ENCODE measurements at places on chromosomes 12 and 14.

DNA sequence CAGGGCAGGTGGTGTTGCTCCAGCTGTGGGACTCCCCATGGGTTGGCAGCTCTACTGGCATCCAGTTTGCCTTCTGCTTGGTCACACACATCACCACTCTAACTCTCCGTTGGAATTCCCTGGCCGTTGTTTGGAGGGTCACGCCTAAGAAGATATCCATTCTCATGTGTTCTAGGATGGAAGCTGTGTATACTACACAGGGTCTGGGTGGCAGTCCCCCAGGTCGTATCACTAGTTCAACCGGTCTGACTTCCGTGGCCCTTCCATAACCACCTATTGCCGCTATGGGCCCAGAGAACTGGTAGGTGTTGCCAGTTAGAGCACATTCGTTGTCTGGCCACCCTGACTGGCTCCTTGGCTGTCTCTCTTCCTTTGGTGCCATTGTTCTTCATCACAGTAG lies 456.3 kb downstream of the TMEM121 start:
- no peak for DNase-seq

GRCh38 chr12:46376579-46376978 lies 4.0 kb upstream of the SLC38A2 start:
- DNase-seq, result no peak

GRCh38 chr12:10082117-10082874 lies 16.5 kb downstream of the CLEC1A start:
- no peak for DNase-seq

DNA sequence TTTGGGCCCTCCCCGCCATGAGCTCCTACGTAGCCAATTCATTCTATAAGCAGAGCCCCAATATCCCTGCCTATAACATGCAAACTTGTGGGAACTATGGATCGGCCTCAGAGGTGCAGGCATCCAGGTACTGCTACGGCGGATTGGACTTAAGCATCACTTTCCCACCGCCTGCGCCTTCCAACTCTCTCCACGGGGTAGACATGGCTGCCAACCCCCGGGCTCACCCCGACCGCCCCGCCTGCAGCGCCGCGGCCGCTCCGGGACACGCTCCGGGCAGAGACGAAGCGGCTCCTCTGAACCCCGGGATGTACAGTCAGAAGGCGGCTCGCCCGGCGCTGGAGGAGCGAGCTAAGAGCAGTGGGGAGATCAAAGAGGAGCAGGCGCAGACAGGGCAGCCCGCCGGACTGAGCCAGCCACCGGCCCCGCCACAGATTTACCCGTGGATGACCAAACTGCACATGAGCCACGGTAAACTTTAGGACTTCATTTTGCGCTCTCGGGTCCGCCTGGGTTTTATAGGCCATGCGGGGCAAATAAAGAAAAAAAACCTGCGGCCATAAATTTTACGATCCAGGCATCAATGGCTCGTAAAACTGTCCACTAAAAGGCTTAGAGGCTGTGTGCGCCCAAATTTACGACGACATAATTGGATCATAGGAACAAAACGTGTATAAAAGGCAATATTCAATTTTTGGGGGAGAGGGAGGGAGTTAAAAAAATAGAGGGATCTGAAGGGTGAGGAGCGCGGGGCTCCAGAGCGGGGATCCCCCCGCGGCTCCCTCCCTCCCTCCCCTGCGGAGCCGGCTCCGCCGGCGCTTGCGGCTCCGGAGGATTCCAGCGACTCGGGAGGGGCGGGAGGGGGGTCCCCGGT lies 493 bp downstream of the HOXC5 start:
- DNase-seq, result no peak

GRCh38 chr12:96053476-96054243 lies 18.3 kb upstream of the LTA4H start:
- DNase-seq, result no peak

DNA sequence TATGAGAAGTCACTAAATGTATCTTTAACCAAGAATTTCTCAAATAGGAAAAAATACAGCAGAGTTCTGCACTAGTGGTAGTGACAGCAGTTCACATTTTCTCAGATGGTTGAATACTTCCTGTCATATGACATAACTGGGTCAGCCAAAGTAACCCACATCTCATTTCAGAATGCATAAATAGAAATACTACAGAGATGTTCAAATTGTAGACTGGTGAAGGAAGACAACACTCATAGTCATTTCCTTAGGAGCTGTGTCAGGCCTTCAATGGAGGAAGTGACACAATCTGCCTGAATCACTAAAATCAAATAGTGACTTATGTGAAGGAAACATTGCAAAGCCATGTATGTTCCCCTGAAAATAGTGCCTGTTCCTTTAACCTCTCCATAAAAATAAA lies 32.4 kb downstream of the FERMT2 start:
- no peak for DNase-seq

DNA sequence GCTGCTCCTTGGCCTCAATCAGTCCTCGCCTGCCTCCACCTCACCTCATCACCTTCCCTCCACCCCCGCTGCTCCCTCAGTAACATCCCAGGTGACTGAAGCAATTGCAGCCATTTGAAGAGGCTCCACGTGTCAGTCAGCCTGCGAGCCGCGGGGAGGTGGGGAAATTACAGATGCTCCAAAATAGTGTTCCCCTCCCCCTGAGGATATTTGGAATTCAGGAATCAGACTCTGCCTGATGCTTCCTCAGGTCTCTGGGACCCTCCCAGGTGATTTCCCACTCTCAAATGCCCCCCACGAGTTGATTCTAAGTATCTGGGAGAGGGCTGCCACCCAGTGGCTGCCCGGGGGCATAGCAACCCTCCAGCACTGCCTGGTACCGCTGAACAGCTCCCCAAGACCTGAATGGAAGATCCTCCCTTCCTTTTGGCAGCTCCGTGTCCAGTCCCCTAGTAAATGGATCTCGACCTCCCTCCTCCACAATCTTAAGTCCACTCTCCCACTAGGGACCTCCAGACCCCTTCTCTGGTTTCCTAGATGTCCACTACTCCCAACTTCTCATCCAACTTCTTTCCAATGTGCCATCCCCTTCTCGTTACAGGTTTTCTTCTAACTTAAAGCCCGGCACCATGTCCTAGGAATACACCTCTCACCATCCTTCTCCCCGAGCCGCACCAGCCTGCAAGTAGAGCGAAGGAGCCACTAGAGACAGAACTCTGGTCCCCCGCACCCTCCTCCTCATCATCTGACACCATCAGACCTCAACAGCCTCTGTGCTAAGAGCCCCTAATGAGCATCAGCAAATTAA lies 1.4 kb upstream of the ASIC1 start:
- DNase-seq, result no peak

GRCh38 chr12:15088105-15088504 lies 115.3 kb downstream of the PDE6H start:
- no peak for DNase-seq

- no peak for DNase-seq
These were observed 505.2 kb downstream of the BCL11B start for GRCh38 chr14:98766818-98767217.

- no peak for DNase-seq
These were observed 211.8 kb downstream of the LRRK2 start for GRCh38 chr12:40436564-40436963.

- DNase-seq, result no peak
These were observed 27.8 kb downstream of the LRTM2 start for GRCh38 chr12:1848146-1848545.

GRCh38 chr14:84527706-84528105 lies 1002.2 kb upstream of the FLRT2 start:
- no peak for DNase-seq

GRCh38 chr12:25269701-25270100 lies 19.0 kb upstream of the KRAS start:
- DNase-seq, result no peak

- DNase-seq, result no peak
These were observed 1098.7 kb downstream of the AACS start for GRCh38 chr12:126163984-126164383.

DNA sequence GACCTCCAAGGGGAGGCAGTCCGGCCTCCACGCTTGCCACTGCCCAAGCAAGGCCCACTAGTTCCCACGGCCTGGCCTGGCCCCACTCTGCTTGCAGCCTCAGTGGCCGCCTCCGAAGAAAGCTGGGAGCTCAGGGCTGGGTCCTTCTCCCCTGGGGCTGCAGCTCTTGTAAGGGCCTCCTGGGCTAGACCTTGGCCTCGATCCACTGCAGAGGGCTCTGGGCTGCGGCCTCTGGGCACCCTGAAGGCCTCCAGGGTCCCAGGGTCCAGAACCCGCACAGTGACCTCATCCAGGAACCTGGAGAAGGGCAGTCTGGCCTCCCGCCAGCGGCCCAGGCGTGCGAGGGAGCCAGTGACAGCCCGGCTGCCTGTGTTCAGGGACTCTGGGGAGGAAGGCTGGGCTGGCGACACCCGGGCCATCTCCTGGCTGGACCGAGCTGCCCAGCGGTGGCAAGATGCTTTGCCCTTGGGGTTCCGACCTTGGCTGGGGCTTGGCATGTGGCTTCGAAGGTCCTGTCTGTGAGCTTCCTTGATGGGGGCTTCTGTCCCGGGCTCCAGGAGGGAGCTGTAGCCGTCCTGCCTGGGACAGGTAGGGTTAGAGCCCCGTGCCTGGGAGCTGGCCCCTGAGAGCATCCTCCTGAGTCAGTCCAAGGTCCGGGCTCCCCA lies 9.8 kb downstream of the BEGAIN start:
- no peak for DNase-seq

DNA sequence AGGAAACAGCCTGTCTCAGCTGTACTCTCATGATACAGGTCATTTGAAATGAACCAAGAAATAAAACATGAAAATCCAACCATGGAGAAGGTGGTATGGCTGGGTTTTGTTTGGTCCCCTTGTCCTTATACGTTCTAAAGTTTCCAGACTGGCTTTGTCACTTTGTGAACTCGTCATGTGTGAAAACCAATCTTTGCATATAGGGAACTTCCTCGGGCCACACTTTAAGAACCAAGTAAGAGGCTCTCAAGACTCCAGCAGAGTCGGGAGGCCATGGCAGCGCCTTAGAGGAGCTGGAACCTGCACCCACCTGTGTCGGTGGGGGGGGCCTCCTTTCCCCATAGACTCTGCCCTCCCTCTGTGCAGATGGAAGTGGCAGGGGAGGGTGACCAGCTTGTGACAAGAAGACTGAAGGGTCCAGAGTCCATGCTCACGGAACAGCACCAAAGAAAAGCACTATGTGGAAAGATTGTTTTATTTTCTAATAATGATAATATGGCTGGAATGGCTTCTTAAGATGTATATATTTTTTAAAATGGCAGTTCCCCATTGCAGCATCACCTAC lies 125.3 kb downstream of the ESRRB start:
- no peak for DNase-seq

GRCh38 chr14:100747021-100747586 lies 20.4 kb downstream of the DLK1 start:
- DNase-seq, result no peak

DNA sequence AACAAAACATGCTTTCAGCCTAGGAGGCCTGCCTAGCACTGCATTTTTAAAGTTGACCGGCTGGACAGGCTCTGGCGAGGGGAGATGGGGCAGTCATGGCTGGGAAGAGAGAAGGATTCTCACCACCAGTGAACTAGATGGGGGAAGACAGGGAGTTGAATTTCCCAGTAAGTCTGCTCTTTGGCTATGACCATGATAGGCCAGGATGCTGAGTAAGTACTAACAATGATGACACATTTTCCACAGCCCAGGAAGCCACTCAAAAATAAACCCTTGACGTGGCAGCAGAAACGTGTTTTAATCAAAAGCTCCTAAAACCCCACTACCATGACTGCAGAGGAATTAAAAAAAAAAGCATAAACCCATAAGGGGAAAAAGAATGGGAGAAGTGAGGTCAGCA lies 19.0 kb downstream of the KCTD10 start:
- no peak for DNase-seq

- DNase-seq, result no peak
These were observed 122.1 kb downstream of the SOX5 start for GRCh38 chr12:23827353-23827752.

- DNase-seq, result no peak
These were observed 312.3 kb upstream of the E2F7 start for GRCh38 chr12:77377622-77378021.

- no peak for DNase-seq
These were observed 4.1 kb downstream of the IL26 start for GRCh38 chr12:68221497-68221896.

GRCh38 chr14:71726580-71727021 lies 205.6 kb upstream of the RGS6 start:
- no peak for DNase-seq

DNA sequence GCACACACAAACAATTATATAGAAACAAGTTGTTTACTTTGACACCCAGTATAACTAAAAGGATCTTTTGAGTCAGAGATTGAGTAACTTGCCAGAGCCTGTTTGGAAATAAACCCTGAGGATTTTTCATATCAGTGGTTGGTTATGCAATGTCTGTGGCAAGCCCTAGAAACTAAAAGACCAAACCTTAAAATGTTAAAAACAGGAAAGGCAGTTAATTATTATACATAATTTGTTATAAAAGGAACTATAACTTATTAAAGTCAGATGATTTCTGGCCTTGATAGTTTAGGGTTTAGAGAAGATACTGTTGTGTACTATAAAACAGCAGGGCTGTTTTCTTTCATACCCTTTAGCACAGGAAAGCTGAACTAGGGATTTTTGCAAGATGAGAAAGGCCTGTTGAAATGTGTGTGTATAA lies 44.1 kb downstream of the PSEN1 start:
- DNase-seq, result no peak

DNA sequence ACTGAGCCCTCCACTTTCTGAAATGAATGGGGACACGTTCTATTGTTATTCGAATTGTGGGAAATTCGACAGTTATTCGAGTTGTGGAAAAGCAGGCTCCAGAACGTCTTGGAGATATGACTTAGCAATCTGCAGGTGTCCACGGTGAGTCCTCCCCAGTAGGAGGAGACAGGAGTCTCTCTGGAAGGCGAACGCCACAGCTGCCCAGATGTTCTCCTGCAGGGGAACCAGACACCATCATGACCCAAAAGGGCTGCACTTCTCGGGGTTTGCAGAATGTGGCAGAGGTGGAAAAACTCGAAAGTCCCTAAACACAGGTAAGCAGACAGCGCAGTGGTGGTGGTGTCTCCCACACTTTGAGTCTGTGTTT lies 363.6 kb upstream of the SFSWAP start:
- no peak for DNase-seq

DNA sequence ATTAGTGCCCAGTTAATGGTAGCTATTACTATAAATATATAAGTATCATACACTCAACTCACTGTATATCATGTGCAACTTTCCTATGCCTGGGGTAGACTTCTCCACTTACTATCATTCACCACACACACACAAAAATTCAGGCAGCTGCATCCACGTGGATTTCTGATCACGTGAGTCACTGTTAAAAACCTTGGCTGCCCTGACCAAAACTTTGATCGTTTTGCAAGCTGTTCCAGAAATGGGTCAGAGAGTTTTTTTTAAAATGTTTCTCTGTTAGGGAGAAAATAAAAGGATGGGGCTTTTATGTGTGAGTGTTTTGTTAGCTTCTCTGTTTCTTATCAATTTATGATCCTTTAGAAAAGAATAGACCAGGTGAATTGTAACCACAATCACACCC lies 198.2 kb upstream of the CNOT2 start:
- DNase-seq, result no peak

Data from CMK (cell line).